Activated CD8-positive, alpha-beta memory T cell treated with anti-CD3 and anti-CD28 coated beads for 1 hour (primary cell): ENCODE measurements at places on chromosomes 5 and 9.

GRCh38 chr9:16824545-16825330 lies 45.7 kb downstream of the BNC2 start:
- no peak for DNase-seq

DNA sequence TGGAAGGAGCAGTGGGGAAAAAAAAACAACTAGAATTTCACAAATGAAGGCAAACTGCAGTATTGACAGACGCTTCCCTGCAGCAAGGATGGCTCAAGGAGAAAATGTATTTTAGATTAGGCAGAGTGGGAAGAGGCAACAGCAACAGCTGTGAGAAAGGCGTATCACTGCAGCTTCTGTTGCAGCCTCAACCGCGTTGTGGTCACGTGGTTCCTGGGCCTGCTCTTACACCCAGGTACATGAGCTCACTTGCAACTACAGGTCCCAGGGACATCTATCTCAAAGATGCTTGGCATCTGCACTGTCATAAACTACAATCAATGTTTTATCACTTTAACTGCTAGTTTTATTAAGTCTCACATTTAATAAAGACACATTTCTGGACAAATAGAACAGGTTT lies 36.0 kb upstream of the GOLM1 start:
- DNase-seq: no peak

DNA sequence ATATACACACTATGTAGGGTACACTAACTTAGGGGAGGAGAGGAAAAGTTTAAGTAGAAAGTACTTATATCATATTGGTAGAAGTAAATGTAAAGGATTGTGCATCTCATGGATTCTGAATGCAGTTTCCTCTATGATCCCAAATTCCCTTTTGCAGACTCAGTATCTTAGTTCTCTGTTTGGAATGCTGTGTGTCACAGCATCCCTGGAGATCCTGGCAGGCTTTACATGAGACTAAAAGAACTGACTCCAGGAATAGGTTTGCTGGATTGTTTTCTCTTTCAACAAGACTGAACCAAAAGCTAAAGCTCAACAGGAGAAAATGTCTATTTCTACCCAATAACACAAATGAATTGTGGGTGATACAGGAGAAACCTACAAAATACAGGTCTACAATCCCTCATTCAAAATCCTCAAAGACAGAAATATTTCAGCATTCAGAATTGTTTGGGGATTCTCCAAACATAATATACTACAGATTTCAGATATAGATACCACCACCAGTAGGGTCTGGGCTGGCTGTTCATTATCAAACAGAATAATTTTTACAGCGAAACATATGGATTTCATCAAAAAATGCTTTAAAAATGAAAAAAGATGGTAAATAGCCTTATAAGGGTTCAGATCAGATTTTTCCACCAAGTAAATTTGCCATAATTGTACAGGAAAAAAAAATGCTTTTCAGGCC lies 324.7 kb upstream of the GRAMD2B start:
- DNase-seq: no peak

DNA sequence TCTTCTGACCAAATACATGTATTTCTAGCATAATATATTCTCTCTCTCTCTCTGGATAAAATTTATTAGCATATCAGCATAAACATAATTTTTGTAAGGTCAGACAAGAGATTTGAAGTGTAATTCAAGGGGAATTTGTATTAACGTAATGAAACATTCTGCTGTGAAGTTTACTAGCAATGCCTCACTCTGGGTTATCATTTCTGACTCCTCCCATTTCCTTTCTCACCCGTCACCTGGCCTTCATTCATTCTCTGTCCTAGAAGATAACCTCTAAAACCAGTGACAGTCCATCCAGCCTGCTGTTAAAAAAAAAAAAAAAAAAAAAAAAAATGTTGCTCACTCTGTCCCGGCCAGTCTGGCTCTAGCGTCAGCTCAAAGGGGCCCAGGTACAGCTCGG lies 27.1 kb downstream of the GRAMD2B start:
- DNase-seq: no peak
